ENCODE measurements at places on chromosomes 1 and 21.

GRCh38 chr1:156165083-156165482, 11.7 kb downstream of the SEMA4A start:
- DNase-seq, result no peak

DNA sequence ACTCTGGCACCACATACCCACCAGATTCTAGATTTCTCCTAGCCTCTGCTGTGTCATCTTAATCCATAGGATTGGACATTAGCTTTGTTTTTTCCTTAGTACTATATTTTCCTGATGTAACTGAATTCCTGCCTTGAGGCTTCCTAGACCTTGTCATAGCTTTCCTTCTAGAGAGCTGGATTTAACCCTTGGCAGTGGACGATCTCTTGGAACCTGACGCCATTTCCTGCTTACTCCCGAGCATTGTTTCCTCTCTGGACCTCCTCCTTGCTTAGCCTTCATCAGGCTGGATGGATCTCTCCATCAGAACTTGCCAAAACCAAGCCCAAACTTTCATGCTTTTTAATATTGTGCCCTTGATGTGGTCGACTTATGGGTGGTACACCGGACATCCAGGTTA, 1.5 kb downstream of the APOBEC4 start:
- no peak for DNase-seq

DNA sequence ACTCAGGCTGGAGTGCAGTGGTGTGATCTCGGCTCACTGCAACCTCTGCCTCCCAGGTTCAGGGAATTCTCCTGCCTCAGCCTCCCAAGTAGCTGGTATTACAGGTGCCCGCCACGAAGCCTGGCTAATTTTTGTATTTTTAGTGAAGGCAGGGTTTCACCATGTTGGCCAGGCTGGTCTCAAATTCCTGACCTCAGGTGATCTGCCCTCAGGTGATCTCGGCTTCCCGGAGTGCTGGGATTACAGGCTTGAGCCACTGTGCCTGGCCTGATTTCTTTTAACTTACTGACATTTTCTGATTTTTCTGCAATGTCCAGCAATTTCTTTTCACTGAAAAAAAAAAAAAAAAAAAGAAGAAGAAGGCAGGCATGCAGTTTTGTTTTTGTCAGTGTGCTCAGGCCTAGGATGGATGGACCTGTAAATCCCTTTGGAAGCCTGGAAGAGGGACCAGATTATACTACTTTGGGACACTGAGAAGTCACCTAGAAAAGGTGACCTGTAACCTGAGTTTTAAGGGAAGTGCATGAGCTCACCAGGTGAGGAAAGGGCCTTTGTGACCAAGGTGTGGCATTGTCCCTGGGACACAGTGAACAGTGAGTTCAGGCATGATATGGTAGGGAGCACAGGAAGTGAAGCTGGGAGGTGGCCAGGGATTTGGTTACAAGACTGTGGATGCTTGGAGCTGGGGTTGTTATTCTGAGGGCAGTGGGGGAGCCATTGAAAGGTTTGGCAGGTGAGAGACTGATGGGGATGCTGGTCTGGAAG, 2.7 kb upstream of the TMEM61 start:
- DNase-seq, result no peak

- DNase-seq, result peak; percentile 35
Measured at GRCh38 chr21:17451364-17451891, 61.4 kb upstream of the CXADR start.

GRCh38 chr1:210298296-210298695, 30.4 kb upstream of the HHAT start:
- DNase-seq, result no peak

DNA sequence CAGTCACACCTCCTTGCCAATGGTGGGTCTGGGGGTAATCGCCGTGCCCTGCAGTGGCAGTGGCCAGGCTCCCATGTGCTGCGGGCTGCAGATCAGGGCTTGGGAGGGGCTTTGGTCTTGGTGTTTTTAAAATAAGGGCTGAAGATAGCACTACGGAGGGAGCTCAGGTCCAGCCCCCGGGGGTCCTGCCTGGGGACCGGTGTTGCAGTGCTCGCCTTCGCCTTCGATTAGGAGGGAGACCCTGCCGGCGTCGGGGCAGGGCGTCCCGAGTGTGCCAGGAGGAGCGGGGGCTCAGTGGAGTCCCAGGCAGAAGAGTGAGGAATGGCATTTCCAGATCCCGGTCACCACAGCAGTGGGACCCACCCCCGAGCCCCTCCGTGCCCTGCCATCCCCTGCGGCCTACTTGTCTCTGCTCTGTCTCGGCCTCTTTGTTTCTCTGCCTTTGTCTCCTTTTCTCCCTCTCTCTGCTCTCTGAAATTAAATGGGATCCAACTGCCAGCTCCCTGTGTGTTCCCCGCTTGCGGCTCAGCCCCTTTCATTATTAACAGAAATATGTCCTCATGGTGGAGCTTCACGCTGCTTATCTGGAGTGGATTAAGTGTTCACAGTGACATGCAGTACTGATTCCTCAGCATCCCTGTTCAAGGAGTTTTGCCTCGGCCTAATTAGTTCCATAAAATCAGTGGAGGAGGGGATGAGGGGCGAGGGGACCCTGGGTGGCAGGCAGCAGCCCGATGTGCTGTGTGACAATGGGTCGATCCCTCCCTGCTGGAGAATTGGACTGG, 44.4 kb downstream of the DMRTB1 start:
- DNase-seq, result no peak

- DNase-seq, result peak; percentile 65
Measured at GRCh38 chr1:16032388-16033102, 10.7 kb downstream of the CLCNKA start.

GRCh38 chr1:94011709-94012595, 102.7 kb upstream of the GCLM start:
- no peak for DNase-seq

DNA sequence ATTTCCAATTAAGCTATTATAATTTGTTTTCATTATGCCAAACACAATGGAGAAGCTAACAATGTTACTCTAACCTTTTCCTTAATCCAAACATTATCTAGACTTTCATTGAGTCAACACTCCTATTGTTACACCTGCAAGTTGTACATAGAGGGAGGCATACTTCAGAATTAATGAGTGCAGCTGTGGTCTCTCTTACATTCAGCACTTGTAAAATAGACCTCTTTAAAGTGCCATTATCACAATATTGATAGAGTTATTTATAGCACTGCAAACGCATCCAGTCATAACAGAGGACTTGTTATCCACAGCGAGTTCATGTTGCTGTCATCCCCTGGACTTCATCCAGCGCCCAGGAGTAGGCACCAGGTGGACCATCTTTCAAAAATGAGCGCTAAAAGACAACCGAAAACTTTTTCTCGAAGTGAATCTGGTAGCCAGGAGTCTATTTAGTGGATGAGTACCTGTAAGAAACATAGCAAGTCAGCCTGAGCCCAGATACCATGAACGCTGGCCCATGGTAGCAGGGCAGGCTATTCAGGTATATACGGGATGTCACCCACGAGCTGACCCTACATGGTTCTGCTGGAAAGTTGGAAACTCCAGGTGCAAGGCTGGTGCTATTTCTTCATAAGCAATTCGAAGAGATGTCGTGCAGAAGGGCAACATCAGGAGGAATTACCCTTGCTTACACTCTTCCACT, 70.6 kb upstream of the NFIA start:
- DNase-seq, result no peak

GRCh38 chr1:221778125-221778524, 36.2 kb upstream of the DUSP10 start:
- no peak for DNase-seq

- DNase-seq, result no peak
Measured at GRCh38 chr1:161333166-161333565, 19.0 kb downstream of the SDHC start.

GRCh38 chr1:230270559-230271281, 155.4 kb downstream of the PGBD5 start:
- no peak for DNase-seq

DNA sequence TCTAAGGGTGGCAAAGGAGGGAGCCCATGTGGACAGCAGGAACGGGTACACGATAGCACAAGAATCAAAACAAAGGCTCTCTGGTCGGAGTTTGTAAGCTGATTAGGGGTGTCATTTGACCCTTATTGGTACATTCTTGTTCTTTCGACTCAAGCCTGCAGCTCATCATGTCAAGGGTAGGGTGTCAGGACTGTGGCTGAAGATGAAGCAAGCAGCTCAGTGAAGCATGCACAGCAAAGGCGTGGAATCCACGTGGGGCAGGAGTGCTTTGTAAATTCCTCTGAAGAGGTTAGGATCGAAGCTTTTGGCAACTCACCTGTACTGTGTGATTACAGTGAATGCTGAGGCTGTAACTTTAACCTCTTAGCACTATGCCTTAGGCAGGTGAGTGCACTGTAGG, 4.7 kb upstream of the ABCB10 start:
- no peak for DNase-seq

GRCh38 chr1:28259934-28260802, 850 bp downstream of the SESN2 start:
- DNase-seq, result peak; percentile 65

GRCh38 chr1:2611621-2612437, 21.0 kb downstream of the MMEL1 start:
- no peak for DNase-seq

GRCh38 chr1:91684481-91685196, 184.0 kb downstream of the CDC7 start:
- DNase-seq, result peak; percentile 69

DNA sequence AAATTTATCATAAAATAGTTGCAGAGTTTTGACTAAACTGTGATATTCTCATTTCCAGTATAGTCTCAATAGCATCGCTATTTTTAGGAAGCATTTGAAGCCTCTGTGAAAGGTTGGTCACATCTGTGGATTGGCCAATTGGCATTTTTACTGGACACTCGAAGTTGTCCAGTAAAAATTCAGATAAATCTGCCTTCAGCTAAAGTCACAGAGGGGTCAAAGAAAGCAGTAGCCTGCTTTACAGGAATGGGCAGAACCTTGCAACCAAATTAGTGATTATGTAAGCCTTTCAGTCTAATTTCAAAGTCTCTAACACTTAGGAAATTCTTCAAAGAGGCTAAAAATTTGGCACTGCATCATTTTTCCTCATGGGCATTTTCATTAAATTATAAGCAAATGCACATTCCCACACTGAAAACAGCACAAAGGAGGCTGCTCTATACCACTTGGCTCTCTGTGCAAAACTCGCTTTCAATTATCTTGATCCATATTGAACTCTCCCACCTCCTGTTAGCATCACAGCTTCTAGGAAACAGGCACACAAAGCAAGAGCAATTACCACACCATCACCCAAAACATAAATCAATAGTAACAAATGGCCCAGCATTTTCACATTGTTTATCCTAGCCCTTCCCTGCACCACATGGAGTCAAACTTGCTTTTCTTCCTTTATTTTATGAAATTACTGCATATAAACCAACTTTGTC, 318.5 kb upstream of the DUSP10 start:
- no peak for DNase-seq

GRCh38 chr21:14573244-14573643, 27.1 kb upstream of the SAMSN1 start:
- no peak for DNase-seq

- no peak for DNase-seq
Measured at GRCh38 chr1:39006726-39007645, 15.9 kb downstream of the AKIRIN1 start.

DNA sequence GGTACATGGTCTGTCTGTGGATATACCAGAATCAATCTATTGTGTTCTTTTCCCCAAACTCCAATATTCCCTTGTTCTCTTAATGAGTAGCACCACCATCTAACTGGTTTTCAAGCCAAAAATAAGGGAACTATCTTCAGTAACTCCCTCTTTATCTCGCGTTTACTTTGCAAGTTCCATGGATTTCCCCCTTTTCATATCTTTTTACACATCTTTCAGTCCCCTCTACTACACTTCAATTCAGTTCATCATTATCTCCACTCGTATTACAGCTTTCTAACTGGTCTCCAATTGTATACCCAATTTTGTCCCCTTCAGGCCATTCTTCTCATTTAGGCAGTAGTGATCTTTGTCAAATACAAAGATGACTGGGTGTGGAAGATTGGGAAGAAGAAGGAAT, 4.1 kb upstream of the TMCO1 start:
- no peak for DNase-seq

DNA sequence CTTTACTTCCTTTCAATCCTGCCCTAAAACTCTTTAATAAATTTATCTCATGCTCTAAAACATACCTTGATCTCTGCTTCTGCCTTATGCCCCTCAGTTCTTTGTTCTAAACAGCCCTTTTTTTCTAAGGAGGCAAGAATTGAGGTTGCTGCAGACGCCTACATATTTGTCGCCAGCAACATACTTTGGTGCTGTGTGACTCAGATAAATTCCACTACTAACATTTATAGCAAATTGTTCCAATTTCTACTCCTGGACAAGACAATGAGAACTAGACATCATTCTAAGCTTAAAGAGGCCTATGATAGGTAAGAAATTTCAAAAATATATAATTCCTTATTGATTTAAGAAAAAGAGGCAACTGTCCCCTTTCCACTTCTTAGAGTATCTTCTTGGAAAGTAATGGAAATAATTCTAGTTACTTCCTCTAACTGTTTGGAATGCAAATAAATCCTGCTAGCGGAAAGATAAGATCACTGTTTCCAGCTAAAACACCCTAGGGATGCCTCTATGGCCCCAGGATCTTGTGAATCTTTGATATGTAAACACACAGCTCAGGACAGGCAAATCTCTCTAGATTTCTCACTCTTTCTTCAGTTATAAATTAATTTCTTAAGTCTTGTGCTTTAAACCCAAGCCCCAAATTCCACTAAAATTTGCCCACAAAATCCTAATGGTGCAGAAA, 869.1 kb downstream of the KCNT2 start:
- no peak for DNase-seq

DNA sequence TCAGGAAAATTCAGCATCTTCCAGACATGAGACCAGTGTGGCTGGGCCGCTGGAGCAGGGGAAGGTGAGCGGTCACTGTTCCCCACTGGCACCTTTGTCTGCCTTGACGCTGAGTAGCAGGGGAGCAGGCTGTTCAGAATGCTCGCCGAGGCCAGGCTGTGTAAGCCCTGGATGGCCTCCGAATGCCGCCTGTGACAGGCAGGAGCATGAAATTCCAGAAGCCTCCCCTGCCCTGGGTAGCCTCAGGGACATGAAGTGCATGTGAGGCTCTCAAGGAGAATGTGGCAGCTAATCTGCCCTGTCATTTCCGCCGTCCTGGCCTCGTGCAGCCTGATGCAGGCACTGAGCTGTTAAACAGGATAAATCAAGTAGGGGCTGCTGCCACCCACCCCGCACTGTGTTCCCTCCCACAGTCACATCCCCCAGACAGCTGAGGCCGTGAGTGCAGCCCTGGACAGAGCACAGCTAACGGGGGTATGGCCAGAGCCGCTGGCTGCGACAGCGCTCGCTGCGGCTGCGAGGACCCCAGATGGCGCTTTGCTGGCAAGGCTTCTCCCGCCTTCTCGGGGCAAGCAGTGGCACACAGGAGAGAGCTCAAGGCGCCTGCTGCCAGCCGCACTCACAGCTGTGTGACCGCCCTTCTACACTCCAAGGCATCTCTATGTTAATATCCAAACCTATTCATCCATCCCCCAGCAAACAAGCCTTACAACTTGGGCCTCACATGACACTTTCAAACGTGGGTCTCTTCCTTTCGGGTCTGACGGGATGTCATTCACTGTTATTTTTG, 105.0 kb upstream of the COL6A1 start:
- no peak for DNase-seq

- peak; percentile 58 for DNase-seq
Measured at GRCh38 chr1:53412285-53413174, 46.7 kb upstream of the DMRTB1 start.

- DNase-seq, result no peak
Measured at GRCh38 chr21:43876605-43877004, 11.6 kb downstream of the AGPAT3 start.

- DNase-seq, result no peak
Measured at GRCh38 chr1:184987696-184988095, 13.4 kb upstream of the NIBAN1 start.

GRCh38 chr1:223755992-223756775, 43.8 kb downstream of the CAPN2 start:
- no peak for DNase-seq
